ENCODE measurements at places on chromosomes 5 and 9.

GRCh38 chr5:98880151-98880550 is 48.7 kb downstream of the CHD1 start:
- DNase-seq, result no peak

DNA sequence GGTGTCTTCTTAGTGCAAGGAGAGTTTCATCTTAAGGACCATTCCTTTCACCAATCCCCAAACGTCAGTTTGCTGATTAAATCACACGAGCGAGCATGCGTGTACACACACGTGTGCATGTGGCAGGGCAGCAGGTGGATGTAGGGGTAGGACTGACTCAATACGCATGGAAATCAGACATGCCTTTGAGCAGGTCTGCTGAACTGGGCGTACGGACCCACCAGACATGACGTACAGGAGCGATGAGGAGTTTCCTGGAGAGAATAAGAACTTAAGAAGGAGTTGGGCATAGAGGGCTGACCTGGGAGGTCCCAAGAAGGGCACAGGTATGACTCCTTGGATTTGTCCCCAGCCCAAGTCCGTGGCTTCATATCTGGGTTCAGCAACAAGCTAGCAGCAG is 170.0 kb downstream of the FGF18 start:
- no peak for DNase-seq

- DNase-seq, result no peak
Observed at GRCh38 chr9:126030716-126031115, 283.5 kb downstream of the PBX3 start.

DNA sequence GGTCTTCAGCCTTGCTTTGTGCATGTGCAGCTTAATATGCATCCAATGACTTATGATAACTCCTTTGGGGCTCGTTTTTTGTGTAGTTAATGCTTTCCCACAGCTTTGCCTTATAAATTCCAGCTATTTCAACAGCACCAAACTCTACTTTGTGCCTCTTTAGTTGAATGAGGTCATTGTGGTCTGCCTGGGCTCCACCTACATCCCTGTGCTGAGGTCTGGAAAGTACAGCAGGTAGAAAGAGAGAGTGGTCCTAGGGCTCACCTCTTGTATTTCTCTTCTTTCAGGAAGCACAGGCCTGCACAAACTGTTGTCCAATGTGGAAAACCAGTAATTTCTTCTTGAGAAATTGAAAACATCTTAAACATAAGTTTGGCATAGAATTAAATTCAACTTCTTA is 167.2 kb downstream of the XRCC4 start:
- DNase-seq, result no peak

- no peak for DNase-seq
Observed at GRCh38 chr5:39970117-39970798, 545.5 kb upstream of the DAB2 start.

DNA sequence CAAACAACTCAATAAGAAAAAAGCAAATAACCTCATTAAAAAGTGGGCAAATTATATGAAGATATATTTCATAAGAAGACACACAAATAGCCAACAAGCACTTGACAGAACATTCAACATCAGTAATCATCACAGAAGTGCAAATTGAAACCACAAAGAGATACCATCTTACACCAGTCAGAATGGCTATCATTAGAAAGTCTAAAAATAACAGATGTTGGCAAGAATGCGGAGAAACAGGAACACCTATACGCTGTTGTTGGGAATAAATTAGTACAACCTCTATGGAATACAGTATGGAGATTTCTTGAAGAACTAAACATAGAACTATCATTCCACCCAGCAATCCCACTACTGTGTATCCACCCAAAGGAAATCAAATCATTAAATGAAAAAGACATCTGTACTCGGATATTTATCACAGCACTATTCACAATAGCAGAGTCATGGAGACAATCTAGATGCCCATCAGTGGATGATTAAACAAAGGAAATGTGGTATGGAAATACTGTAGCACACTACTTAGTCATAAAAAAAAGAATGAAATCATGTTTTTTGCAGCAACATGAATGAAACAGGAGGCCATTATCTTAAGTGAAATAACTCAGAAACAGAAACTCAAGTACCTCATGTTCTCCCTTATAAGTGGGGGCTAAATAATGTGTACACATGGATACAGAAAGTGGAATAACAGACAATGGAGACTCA is 106.8 kb upstream of the FST start:
- DNase-seq, result no peak

GRCh38 chr9:88224938-88225337 is 86.7 kb upstream of the SPATA31C2 start:
- no peak for DNase-seq

DNA sequence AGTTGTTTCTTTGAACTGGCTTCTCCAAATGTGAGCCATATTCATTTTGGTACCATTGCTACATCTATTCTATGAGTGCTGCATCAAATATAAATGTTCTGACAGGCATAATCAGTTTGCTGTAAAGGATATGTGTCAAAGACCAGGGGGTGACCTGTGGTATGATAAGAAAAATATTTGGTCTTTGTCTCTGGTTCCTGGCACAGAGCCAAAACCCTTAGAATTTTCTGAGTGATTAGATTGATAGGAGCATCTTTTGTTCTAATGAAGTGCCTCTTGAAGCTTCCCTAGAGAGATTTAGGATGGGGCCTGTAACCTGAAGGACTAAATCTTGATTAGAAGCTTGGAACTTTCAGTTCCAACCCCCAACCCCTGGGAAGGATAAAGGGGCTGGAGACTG is 256.3 kb downstream of the NNT start:
- no peak for DNase-seq

DNA sequence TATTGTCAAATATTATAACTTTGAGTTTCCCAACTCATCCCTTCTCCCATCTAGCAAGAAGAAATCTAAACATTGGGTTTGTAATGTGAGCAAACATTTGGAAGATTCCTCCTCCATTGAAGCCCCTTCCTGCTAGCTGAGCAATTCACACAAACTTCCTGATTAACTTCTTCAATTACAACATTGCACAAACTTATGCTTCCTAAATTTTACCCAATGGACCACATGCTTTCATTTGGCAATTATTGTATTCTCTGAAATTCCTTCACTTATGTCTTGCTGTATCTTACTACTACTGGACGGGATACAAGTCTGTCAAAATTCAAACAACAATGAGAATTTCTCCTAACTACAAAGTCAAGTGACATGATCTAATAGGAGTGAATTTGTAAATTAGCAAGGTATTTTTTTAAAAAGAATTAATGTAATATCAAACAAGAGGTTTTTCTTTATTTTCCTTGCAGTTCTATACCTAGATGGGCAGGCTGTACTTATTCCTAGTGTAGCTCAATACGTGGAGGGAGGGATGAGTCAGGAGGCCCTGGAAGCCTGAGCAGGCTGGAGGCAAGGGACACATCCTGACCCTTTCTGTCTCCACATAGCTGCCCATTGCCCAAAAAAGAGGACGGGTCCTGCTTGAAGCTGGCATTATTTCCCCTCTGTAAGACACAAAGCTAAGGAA is 11.8 kb upstream of the IFNW1 start:
- no peak for DNase-seq

DNA sequence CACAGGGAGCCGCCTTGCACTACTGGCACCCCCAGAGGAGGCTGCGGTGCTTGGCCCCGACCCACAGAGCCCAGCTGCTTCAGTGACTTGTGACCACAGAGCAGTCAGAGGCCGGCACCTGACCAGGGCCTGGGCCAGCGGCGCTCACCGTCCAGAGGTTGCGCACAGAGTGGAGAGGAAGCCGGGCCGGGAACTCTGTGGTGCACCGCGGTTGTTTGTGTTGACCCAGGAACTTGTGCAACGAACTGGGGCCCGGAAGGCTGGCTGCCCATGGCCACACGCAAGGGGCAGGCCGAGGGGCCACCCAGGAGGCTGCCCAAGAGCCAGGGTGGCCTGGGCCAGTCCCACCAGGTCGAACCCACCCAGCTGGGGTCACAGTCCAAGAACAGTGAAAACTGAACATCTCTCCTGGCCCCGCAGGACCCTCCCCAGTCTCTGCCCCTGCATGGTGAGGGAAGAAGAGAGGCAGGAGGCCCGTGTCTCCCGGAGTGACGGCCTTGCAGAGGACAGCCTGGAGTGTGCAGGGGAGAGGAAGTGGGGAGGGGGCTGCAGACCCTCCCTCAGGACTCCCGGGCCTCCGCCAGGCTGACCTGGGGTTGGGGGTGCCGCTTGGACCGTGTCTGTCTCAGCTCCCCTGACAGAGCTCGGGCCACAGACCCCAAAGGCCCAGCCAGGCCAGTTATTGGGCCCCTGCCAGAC is 42.8 kb upstream of the EGFL7 start:
- no peak for DNase-seq

DNA sequence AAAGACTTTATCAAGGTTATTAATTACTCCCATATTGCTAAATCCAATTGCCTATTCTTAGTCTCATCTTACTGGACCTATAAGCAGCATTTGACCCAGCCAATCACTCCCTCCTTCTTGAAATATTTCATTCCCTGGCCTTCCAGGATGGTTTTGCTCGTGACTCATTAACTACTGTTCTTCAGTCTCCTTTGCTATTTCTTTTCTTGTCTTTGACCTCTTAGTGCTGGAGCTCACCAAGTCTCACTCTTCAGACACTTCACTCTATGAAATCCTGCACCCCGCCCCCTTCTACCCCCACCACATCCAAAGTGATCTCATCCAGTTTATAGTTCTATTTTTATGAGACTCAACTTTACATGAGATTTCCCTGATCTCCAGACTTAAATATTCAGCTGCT is 803.1 kb upstream of the WWC1 start:
- DNase-seq, result peak; percentile 13

DNA sequence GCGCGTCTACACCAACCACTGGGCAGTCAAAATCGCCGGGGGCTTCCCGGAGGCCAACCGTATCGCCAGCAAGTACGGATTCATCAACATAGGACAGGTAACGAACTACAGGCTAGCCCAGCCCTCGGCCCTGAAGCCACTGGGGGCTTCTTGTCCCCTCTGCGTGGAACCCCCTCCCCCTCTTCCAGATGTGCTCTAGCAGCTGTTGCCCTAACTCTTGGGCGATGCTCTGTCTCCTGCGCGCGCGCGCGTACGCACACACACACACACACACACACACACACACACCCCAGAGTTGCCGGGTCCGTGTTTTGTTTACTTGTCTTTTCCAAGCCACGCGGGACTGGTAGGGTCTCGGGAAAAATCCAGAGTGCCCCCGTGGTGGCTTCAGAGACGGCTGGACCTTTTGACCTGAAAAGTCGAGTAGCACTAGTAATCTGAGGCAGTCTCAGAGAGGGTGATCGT is 836 bp downstream of the PCSK5 start:
- no peak for DNase-seq

GRCh38 chr5:142845954-142846398 is 75.8 kb downstream of the ARHGAP26 start:
- DNase-seq, result no peak

- no peak for DNase-seq
Observed at GRCh38 chr5:168364151-168364661, 72.8 kb downstream of the WWC1 start.

DNA sequence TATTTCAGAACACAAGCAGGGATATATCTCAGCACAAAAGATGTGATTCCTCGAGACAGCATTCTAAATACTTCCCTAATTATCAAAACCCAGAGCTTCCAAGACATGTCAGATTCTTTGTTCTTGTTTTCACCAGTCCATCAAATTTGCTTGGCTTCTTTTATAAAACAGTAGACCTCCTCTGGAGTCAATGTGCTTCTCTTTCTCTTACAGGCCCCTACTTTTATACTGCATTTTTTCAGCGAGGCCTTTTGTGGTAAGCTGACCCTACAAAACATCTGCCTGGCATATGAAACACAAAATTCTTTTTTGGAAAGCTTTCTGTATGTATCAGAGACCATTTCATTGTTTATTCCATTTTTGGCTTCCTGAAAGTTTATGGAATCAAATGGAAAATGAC is 81.8 kb downstream of the ARSB start:
- DNase-seq, result no peak

Measured in BJ (cell line).